ENCODE measurements at places on chromosomes 12 and 14. TPM values are rescaled to one million over a fixed set of nuclear protein-coding genes. Genes with fewer than 3 reads are reported as not detected.

- no peak overlapping the region for H3K4me3 ChIP-seq
- DNase-seq, result no peak
- H3K36me3 ChIP-seq, result no peaks in the 10 kb centered on the region
Observed at GRCh38 chr12:49689785-49690184, 17.4 kb downstream of the FMNL3 start.

DNA sequence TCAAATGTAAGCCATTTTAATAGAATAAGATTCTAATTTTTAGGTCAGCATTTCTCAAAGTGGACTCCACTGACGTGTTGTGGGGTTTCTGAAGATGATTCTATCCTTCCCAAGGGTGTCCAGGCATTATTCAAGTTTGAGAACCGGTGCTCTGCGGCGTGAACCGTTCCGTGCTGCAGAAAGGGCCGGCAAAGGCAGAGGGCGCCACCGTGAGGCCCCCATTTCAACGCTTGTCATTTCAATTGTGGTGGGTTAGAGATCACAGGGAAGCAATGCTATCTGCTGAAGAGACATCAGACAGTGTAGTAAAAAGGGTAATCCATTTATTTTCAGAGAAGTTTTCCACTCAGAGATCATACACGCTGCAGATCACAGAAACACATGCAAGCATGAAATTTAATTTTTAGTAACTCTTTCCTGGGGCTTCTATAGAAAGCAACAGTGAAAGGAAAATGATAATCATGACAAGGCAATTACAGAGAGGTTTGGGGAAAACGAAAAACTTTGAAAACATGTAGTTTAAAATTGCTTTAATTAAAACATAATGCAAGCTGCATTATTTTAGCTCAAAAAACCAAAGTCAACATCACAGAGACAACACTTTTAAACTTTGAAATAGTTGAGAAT, 201.7 kb downstream of the EXOC5 start:
- H3K27me3 ChIP-seq, result peaks cover 23% of the 10 kb centered on the region
- H3K36me3 ChIP-seq, result no peaks in the 10 kb centered on the region
- H3K4me1 ChIP-seq, result peaks cover under 1% of the 10 kb centered on the region
- no peak overlapping the region for H3K27ac ChIP-seq
- DNase-seq, result peak; percentile 65

DNA sequence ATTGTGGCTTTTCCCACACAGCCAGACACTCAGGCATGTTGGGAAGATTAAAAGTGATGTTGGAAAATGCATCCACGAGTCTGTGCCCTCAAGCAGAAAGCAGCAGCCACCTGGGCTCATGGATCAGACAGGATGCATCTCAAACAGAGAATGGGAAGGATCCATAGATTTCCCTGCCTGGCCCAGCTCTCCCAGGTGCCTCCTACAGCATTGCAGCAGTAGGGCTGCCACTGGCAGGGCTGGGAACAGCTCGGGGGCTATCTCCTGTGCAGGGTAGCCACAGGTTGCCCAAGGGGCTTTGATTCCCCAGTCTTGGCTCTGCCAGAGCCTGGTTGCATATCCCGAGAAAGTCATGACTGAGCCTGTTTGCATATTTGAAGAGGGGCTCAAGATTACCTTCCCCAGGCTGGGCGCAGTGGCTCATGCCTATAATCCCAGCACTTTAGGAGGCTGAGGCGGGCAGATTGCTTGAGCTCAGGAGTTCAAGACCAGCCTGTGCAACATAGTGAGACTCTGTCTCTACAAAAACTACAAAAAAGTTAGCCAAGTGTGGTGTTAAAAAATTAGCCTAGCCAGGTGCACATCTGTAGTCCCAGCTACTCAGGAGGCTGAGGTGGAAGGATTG, 19.5 kb downstream of the C14orf132 start:
- H3K27ac ChIP-seq, result no peak overlapping the region
- no peaks in the 10 kb centered on the region for H3K4me1 ChIP-seq
- no peak for DNase-seq

DNA sequence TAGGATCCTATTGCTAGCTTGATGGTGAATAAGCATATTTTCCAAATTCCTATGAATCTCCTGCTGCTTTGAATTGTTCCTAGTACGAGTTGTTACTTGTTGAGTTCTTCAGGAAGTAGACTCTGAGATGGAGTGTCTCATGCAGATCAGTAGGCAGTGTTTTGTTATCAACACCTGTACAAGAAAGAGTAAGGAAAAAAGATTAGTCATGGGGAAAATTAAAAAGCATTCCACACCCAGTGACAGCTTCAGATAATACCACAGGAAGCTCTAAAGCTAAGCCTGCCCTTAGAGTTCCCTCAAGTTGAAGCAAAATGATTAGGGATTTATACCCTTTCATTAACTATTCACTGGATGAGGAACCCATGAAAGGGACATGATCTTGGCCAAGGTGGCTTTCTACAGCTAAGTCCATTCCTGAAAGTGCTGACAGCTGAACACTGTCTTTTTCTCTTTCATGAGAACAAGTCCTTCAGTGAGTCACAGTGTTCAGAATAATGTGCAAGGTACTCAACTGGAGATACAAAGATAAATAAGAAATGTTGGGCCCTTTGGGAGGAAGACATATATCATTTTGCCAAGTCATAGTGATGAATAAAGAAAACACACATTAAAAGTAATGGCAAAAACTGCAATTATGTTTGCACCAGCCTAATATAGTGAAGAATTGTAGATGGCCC, 49.1 kb downstream of the CCER1 start:
- no peak overlapping the region for H3K27ac ChIP-seq
- H3K27me3 ChIP-seq, result no peaks in the 10 kb centered on the region
- no peak for DNase-seq

- H3K27ac ChIP-seq, result no peak overlapping the region
- H3K36me3 ChIP-seq, result no peaks in the 10 kb centered on the region
- no peak for DNase-seq
- peaks cover 5% of the 10 kb centered on the region for H3K4me1 ChIP-seq
- no peaks in the 10 kb centered on the region for H3K27me3 ChIP-seq
Observed at GRCh38 chr14:98871796-98872195, 400.2 kb downstream of the BCL11B start.

DNA sequence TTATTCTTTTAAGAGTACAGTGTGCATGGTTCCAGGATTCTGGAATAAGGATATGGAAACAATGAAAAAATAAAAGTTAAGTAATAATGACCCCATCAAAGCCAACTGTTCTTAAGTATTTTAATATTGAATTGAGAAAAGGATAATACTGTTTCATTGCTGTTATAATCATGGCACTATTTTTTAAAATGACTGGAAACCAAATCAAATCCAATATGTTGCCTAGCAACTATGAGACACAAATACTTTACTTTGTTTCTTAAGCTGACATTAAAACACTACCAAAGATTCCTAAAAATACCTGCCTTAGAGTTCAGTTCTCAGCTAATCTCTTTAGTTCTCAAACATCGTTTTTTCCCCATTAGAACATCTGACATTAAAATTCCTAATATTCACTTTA, 66.4 kb upstream of the OTOGL start:
- H3K27me3 ChIP-seq, result peaks cover 10% of the 10 kb centered on the region
- H3K4me1 ChIP-seq, result no peaks in the 10 kb centered on the region
- H3K36me3 ChIP-seq, result no peaks in the 10 kb centered on the region
- H3K4me3 ChIP-seq, result no peak overlapping the region
- no peak for DNase-seq
- H3K27ac ChIP-seq, result no peak overlapping the region

- H3K4me3 ChIP-seq, result no peak overlapping the region
- H3K4me1 ChIP-seq, result peaks cover 45% of the 10 kb centered on the region
- peak; percentile 28 for DNase-seq
- peak overlapping the region; percentile 47 for H3K27ac ChIP-seq
Observed at GRCh38 chr12:728781-729180, 23.6 kb upstream of the WNK1 start.

- H3K36me3 ChIP-seq, result no peaks in the 10 kb centered on the region
- no peak for DNase-seq
- H3K4me1 ChIP-seq, result no peaks in the 10 kb centered on the region
- H3K4me3 ChIP-seq, result no peak overlapping the region
- H3K27me3 ChIP-seq, result peaks cover 3% of the 10 kb centered on the region
- H3K27ac ChIP-seq, result no peak overlapping the region
Observed at GRCh38 chr14:63781686-63782085, 53.8 kb upstream of the SGPP1 start.

DNA sequence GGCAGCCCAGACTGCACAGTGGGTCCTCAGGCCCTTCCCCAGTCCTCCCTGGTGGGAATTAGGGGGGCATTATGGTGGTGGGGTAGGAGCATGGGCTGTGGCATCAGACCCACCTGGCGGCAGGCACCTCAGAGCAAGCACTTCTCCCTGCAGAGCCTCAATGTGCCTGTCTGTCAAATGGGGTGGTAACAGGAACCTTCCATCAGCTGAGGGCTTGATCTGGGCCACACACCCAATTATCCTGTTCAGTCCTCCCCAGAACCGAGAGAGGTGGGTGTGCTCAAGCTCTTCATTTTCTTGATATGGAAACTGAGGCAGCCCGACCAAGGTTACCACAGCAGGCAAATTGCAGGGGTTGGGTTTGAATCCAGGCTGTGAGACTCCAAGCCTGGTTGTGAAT, 38.4 kb downstream of the MVK start:
- H3K27me3 ChIP-seq, result peaks cover 25% of the 10 kb centered on the region
- H3K27ac ChIP-seq, result no peak overlapping the region
- no peaks in the 10 kb centered on the region for H3K4me1 ChIP-seq
- DNase-seq, result no peak
- no peaks in the 10 kb centered on the region for H3K36me3 ChIP-seq

DNA sequence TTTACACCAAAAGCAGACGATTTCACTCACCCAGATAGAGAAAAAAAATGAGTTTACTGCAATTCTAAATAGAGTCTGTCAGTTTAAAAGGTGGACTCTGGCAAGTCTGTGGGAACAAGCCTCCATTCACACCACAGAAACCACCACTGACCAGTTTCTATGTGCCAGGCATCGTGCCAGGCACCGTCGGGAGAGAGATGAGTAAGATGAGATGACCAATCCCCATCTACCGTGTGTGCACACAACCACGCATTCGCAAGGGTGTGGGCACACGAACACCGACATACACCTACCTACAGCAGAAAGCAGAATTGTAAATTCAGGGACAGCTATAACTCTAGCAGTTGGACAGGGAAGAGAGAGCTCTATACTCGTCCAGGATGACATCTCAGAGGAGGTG, 58.3 kb downstream of the PRIMA1 start:
- no peak for DNase-seq
- H3K27me3 ChIP-seq, result peaks cover 2% of the 10 kb centered on the region
- H3K27ac ChIP-seq, result no peak overlapping the region
- no peaks in the 10 kb centered on the region for H3K4me1 ChIP-seq
- no peak overlapping the region for H3K4me3 ChIP-seq
- no peaks in the 10 kb centered on the region for H3K36me3 ChIP-seq

DNA sequence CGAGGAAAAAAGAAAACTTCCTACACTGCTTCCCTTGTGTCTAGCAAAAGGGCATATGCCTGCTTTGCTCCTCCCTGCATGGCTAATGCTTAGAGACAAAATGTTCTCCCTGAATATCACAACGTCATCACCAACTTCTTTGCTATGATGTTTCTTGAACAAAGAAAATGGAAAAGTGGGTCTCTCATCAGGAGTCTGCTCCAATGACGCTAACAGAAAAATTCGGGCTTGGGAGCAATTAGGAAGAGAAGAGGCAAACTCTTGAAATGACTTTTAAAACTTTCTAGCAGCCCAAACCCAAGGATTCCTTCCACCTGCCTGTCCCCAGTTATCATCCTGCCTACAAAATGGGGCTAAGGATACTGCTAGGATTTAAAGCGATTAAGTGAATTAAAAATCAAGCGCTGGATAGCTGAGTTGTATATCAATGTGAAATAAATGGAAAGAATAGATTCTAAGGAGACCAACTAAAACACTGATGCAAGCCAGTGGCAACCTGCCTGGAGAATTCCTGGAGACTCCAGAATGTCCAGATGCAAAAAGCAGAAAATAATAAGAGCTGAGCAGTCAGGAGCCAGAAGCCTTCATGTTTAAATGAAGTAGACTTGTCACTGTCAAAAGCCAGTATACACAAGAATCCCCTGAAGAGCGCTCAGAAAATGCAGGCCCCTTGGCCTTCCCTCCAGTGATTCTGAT, 183.8 kb downstream of the DPF3 start:
- no peak overlapping the region for H3K4me3 ChIP-seq
- H3K36me3 ChIP-seq, result no peaks in the 10 kb centered on the region

DNA sequence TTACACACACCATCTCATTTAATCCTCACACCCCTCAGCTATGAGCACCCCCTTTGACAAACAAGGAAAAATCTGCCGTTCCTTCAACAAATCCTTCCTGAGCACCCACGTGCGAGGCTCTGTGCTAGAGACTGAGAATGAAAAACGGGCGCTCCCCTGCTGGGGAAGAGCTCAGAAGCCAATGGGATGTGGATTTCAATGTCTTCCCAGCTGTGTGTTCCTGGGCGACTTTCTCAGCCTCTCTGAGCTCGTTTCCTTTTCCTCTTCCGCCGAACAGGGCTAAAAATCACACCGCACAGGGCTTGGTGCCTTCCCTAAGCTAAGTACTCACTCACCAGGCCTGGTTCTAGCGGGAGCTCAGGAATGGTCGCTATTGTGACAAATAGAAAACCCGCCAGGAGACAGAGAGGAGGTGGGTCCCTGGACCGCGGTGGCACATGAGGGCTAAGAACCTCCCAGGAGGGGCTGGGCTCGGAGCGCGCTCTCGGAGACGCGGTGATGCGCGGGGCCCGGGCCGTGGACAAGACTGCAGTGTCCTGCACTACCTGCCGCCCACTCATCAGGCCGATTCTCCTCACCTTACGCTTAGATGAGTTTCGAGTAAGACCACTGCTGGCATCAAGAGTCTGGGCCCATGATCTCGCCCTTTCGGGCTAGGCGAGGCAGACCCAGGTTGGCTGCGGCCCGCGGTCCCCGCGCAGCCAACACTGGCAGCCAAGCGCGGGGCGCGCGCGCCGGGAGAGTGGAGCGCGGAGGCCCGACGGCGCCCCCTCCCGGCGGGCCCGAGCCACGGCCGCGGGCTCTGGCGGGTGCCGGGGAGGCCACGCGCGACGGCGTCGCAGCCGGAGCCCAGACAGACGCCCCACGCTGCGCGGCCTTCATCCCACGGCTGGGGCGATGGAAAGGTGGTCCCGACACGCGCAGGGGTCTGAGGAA, 17.0 kb downstream of the ZDHHC22 start:
- peak overlapping the region; percentile 82 for H3K4me3 ChIP-seq
- H3K27ac ChIP-seq, result peak overlapping the region; percentile 73
- H3K36me3 ChIP-seq, result no peaks in the 10 kb centered on the region
- DNase-seq, result peak; percentile 77
- H3K4me1 ChIP-seq, result peaks cover 50% of the 10 kb centered on the region
- H3K27me3 ChIP-seq, result peaks cover 2% of the 10 kb centered on the region

The CCND2 gene
- total RNA-seq, result 261 TPM

The IGFBP6 gene
- total RNA-seq, result 4.9 TPM

The AHNAK2 gene
- total RNA-seq, result 0.02 TPM

The TUNAR gene
- not detected for total RNA-seq

The RAD9B gene
- total RNA-seq, result 2.7 TPM

The OVCH1 gene
- not detected for total RNA-seq

The CDKN3 gene
- total RNA-seq, result 96.2 TPM

The B4GALNT3 gene
- 1.9 TPM for total RNA-seq

The GRIN2B gene
- total RNA-seq, result not detected

Data from activated CD4-positive, alpha-beta memory T cell treated with anti-CD3 and anti-CD28 coated beads for 36 hours (primary cell).